Stimulated activated CD4-positive, alpha-beta T cell treated with anti-CD3 and anti-CD28 coated beads, Interleukin-12 subunit alpha, Interleukin-12 subunit beta, amount 100 ng/mL, for 48 hours (primary cell): ENCODE measurements at places on chromosomes 5 and 9.

DNA sequence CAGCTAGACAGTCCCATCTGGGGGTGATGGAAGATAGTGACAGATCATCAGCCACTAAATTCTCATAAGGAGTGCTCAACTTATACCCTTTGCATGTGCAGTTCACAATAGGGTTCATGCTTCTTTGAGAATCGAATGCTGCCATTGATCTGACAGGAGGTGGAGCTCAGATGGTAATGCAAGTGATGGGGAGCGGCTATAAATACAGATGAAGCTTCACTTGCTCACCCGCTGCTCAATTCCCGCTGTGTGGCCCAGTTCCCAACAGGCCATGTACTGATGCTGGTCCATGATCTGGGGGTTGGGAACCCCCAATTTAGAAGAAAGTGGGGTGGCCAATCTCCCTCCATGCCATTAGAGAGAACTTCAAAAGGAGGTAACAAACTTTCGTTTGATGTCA, 44.9 kb upstream of the ZNF462 start:
- no peak for DNase-seq

- no peak for DNase-seq
These were observed 229.5 kb upstream of the TYRP1 start for GRCh38 chr9:12463641-12464040.

DNA sequence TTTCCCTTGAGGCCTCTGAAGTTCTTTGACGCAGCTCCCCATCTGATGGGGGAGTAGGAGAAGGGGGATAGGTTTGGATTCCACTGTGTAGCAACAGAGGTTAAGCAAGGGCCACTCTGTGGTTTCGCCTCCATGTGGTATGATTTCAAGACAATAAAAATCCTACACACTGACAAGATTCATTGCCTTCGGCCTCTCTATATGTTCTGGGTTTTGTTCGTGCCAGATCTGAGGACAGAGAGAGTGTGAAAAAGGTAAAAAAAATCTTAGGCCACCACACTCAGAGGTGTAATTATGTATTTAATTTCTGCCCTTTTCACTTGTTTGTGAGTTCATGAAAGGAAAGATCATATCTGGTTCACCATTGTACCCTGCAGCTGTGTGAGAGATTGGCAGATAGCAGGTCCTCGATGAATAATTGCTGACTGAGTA, 715.2 kb upstream of the ZNF608 start:
- DNase-seq = no peak

- no peak for DNase-seq
These were observed 154.9 kb upstream of the ABCA1 start for GRCh38 chr9:105082843-105083242.

- DNase-seq = no peak
These were observed 306.2 kb downstream of the SEMA5A start for GRCh38 chr5:9239626-9240025.
